ENCODE measurements at places on chromosomes 3 and 15.

GRCh38 chr3:129060276-129061022, at the start of gene GP9:
Gene GP9 (plus strand): TSS chr3:129060779. CDS start chr3:129061740, 961 bp downstream.
- DNase-seq: no peak

GRCh38 chr15:84982301-84982920, 755 bp downstream of the PDE8A start:
- DNase-seq: peak; percentile 48

DNA sequence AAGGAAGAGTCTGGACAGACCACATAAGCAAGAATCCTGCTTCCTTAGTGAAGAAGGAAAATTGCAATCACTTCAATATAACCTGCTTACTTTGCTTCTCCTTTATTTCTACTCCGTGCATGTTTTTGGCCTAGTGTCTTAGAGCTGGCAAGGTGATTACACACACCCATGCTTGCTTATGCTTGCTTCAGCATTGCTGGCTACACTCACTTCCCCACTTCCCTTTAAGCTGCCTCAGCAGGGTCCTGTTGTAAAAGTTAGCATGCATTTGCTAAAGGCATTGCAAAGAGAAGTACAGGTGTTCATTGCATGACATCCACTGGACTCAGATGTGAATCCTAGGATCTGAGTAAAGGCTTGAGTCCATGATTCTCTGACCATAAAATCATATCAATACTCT, 47.5 kb upstream of the STT3B start:
- DNase-seq: no peak

DNA sequence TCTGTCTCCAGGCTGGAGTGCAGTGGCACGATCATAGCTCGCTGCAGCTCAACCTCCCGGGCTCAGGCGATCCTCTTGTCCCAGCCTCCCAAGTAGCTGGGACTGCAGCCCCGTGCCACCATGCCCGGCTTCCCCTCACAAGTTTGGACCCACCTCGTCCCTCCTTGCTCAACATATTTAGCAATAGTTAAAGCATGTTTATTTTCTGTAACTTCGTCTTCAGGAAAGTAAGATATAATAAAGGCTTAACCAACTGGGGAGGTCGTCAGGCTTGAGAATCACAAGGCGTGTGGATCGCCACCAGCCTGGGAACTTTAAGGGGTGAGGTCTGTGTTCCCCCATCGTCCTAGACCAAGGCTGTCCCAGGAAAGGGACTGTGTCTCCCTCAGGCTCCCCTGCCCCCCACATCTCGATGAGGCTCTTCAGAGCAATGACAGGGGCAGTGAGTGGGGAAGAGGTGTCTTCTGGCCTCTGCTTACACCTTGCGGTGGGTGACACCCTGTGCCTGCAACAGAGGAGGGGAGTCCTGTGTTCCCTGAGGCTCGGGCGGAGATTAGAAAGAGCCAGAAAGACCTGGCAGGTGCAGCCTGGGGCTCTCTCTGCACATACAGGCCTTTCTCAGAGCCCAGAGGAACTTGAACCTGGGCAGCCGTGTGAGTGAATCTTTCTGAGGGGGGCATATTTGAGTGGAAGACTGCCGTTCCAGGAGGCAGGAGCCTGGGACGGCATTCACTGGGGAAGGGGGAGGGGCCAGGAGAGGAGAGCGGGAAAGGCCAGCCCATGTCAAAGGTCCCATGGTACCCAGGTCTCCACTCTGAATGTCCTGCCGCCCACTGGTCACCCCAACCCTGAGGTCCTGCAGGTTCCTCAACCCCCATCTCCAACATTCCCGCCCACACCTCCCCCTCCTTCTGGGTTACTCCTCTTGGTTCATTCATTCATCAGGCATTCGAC, 152.3 kb downstream of the SMAD6 start:
- no peak for DNase-seq

GRCh38 chr15:92505611-92506010, 111.9 kb downstream of the ST8SIA2 start:
- DNase-seq: no peak

DNA sequence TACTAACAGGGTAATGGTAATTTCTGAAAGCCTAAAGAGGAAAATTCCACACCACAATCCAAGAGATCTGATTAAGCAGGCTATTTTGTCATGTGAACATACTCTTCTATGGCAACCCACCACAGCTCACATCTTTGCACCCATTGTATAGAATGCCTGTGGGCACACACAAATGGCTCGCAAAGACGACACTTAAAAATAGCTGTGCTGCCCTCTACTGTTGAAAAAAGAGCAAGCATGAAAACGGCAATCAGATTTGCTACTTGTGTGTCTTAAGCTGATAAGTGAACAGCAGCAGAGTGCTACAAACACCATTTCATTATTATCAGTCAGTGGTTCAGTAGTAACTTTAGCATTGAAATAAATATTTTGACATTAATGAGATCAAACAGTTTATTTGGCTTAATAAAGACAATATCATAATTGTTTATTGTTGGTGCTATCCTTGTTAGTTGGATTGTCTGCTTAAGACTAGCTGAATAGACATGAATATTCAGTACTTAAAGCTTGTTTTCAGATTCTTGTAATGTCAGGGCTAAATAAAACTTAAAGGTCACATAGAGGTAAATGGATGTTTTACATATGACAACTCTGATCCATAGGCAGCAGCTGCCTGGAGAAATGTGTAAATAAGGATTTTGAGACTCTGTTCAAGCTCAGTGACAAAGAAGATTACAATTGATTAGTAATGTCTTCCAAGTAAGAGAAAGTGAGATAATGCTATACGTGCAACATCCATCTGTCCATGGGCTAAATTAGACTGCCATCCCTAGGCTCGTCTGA, 199.1 kb downstream of the LRRN1 start:
- DNase-seq: peak; percentile 69

- DNase-seq: no peak
Observed at GRCh38 chr3:94548581-94549316, 485.9 kb downstream of the NSUN3 start.

GRCh38 chr15:61459785-61460707, 230.9 kb upstream of the RORA start:
- DNase-seq: peak; percentile 6

GRCh38 chr15:90571063-90571541, 41.4 kb downstream of the CRTC3 start:
- peak; percentile 28 for DNase-seq

- DNase-seq: peak; percentile 66
Observed at GRCh38 chr3:36597422-36597821, 166.9 kb downstream of the DCLK3 start.

DNA sequence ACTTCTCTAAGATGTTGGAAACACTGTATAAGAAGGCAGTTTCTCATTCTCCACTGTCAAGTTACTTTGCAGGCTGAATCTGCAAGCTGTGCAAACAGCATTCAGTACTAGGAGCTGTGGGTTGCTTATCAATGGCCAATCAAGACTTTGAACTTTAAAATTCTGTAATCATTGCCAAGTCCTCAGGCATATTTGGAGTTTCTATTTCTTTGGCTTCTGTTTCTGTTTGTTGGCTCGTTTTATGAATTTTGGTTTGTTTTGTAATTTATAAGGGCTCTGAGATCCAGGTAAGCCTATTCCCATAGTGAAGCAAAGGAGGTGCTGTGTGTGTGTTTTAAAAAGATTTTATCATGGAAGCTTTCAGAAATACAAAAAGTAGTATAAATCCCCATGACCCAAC, 32.1 kb downstream of the TLNRD1 start:
- no peak for DNase-seq

DNA sequence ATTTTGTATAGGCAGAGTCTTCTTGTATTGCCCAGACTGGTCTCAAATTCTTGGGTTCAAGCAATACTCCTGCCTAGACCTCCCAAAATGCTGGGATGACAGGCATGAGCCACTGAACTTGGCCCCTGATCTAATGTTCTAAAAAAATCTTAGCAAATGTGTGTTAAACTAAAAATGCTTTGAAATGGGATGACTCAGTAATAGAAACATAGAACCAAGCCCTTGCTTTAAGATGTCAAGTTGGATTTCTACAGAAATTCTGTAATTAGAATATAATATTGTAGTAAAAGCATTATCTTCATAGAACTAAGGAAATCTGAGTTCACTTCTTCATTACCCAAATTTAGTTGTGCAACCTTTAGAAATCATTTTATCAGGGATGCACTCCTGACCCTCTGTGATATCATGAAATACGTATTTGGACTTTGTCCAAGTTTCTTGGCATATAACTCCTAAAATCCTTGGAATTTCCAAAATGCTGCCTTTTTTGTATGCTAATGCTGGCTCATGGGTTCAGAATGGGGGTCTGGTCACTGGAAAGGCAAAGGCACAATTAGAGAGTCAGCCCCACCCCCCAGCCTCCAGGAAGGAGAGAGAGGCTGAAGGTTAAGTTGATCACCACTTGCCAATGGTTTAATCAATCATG, 217.3 kb downstream of the TP63 start:
- DNase-seq: no peak

DNA sequence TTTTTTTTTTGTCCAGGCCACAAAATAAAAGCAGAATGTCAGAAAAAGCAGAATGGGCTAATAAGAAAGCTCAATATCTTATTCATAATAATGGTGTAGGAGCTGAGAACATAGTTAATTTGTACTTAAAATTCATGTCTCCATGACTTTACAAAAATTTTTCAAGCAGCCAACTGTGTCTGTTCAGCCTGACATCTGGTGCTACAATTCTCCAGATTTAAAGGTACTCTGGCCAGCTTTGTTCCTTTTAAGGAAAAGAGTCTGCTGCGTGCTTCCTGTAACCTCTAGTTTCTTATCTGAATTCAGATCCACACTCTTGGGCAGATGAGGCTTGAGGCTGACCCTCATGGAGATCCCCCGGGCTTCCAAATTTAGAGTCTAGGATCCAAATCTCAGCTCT, 8.7 kb upstream of the RFX7 start:
- DNase-seq: no peak

DNA sequence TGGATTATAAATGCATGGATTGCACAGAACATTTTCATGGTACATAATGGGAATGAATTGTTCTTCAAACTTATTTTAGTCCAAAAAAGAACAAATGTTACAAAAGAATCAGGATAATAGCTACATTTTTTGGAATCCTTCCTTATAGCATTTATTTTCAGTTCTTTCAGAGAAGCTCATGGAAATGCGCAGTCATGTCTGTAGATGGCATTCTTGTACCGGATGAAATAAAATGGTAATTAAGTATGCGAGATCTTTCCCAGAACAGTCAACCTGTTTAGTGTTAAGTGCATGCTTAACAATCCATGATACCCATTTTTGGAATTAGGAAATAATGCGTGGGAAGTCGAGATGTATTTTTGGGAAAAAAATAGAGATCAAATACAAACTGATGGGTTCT, 38.2 kb upstream of the GOLGA8B start:
- DNase-seq: peak; percentile 43

DNA sequence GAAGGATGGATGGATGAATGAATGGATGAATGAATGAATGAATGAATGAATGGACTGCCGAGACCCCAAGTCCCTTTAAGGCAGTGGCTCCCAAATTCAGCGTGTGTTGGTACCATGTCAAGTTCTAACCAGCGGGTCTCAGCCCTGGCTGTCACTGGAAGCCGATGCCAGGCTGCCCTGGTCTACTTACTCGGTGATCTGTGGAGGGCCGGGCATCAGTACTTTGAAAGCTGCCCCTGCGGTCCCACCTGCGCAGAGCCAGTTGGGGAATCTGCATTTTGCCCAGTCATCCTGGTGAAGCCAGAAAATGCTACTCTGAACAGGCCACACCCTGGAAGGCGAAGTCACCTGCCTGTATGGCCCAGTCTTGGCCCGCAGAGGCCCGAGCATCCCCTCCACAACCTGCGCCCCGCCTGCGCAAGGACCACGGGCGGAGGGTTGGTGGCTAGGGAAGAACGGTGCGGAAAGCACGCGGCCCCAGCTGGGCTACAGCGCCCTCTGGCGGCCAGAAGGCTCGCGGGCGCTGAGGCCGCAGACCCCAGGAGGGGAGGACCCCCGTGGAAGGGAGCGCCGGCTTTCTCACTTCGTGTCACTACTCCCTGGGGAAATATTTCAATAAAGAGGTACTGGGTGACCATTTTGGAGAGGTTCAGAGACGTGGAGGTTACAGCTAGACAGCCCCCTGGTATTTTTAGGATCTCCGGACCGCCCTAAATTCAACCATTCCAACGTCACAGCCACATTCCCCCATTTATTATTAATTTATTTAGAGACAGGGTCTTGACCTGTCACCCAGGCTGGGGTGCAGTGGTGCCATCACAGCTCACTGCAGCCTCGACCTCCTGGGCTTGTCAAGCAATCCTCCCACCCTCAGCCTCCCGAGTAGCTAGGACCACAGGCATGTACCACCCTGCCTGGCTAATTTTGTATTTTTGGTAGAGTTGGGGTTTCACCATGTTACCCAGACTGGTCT, 34.9 kb downstream of the PRKCD start:
- peak; percentile 50 for DNase-seq

DNA sequence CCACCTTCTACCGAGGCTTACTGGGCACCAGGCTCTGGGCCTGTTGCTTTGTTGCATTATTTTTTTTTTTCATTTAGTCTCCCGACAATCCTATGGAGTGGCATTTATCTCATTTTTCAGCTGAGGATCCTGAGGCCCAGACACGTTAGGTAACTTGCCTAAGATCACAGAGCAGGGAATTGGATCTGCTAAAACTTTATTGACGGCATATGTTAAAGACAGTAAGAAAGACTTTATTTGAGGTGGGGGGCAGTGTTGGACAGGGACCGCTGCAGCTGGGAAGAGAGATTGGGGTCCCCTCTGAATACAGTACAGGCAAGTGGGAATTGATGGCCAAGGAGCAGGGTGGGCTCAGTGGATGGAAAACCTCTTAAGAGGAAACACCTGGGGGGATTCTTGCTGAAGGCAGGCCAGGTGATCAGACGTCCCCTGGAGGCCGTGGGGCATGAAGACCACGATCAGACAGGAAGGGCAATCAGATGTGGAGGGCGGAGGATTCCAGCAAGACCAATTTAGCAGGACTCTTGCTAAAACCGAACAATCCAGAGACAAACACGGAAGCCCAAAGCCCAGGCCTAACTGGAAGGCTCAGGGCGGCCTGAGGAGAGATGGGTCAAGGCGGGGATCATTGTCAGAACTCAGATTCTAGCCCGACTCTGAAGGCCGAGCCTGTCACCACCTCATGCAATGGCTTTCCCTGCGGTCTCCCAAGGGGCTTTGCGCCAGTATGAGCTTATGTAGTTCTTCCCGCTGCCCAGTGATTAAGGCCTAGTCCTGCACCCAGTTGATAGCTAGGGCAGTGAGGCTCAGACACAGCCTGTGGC, 53.7 kb downstream of the RGMA start:
- DNase-seq: no peak

DNA sequence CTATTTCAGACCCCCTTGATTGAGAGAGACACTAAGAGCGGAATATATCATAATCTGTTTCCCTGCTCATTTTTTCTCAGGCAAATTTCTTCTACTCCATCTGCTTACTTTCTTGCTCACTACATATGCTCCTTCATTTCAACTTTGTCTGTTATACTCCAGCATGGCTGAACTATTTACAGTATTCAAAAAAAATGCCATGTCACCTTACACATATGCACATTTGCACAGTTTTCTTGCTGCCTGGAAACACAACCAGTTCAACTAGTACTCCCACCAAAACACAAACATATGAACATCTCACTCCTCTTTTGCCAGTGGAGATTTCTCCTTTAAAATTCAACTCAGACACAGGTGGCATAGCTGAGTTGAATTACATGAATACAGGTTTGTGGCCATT, 1142.1 kb upstream of the CADM2 start:
- no peak for DNase-seq

- peak; percentile 48 for DNase-seq
Observed at GRCh38 chr3:97711654-97712053, 52.9 kb upstream of the ARL6 start.

Data from kidney tubule cell (primary cell).